ENCODE measurements at places on chromosomes 4 and X. TPM values are rescaled to one million over a fixed set of nuclear protein-coding genes. Genes with fewer than 3 reads are reported as not detected.

The RIPPLY1 gene
- total RNA-seq: not detected

The MID1IP1 gene
- 19.1 TPM for total RNA-seq

The RAB39B gene
- total RNA-seq: 13.2 TPM

The CXCL9 gene
- not detected for total RNA-seq

The ZCCHC12 gene
- not detected for total RNA-seq
